ENCODE measurements at places on chromosomes 6 and 20.

DNA sequence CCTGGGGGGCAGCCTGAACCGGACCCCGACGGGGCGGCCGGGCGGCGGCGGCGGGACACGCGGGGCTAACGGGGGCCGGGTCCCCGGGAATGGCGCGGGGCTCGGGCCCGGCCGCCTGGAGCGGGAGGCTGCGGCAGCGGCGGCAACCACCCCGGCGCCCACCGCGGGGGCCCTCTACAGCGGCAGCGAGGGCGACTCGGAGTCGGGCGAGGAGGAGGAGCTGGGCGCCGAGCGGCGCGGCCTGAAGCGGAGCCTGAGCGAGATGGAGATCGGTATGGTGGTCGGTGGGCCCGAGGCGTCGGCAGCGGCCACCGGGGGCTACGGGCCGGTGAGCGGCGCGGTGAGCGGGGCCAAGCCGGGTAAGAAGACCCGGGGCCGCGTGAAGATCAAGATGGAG, 636 bp downstream of the SRF start:
- no peak for DNase-seq

DNA sequence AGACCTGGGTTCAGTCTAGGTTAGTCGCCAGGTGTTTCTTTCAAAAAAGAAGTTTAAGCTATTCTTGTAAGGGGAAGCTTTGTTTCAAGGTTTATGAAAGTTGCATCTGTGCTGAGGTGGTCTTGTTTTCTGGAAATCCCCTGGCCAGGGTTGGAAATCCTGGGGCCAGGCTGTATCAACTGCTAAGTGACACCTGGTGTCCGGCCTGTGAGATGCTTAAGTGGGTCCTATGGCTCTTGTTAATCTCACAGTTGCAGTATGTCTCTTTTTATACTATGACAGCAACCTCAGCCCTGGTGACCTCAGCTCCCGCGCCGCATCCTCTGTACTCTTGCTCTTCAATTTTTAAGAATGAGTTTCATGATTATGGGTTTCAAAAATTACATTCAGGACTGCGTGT, 72.0 kb downstream of the CHMP4B start:
- no peak for DNase-seq

- DNase-seq, result no peak
Measured at GRCh38 chr6:21337263-21337662, 256.3 kb upstream of the SOX4 start.

DNA sequence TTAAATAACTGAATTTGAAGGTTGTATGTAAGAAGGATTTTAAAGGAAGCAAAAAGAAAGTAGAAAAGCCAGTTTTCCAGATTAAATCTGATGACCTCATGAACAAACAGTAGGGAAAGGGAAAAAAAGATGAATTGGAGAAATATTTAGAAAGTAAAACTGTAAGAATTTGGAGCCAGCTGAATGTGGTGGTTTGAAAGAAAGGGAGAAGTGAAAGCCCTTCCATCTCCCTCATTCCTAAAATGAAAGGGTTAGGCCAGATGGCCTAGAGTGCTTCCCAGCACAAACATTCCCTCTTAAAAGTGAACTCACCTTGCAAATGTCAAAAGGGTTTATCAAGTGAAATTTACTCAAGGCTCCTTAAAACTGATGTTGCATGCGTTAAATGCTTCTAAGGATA, 139.3 kb upstream of the COL21A1 start:
- DNase-seq, result no peak

GRCh38 chr20:62366370-62367135, 559 bp downstream of the LAMA5 start:
- no peak for DNase-seq

DNA sequence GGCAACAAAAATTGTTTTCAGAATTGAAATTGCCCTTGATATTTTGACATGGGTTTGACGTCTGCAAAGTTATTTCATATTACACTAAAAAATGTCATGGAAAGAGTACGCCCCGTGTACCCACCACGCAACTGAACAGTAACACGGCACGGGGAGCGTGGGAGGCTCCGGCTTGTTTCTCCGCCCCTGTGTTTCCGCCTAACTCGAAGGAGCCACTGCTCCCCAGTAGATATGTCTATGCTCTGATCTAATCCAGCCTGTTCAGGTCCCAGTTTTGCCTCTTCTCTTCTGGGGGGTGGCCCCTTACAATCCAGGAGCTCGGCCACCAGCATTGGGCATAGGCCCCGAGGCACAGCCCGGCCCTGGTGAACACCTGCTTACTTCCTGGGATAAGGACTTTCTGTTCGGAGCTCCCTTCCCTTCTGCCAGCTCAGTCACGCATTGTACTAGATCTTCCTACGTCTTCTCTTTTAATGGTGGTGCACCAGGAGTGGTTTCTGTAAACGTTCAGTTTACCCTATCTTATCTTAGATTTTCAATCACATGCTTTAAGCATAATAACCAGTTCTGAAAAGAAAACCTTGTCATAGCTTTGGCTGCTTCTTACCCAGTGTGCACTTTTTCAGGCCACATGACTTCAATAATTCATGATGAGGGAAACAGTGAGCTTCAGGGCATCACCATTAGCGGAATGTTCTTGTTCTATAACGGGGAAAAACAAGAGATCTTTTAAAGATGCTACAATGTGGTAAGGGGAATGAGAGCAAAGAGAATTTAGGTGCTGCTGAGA, 43.9 kb upstream of the EXOC2 start:
- DNase-seq, result no peak

- DNase-seq, result no peak
Measured at GRCh38 chr6:116327803-116328527, 42.8 kb upstream of the DSE start.

DNA sequence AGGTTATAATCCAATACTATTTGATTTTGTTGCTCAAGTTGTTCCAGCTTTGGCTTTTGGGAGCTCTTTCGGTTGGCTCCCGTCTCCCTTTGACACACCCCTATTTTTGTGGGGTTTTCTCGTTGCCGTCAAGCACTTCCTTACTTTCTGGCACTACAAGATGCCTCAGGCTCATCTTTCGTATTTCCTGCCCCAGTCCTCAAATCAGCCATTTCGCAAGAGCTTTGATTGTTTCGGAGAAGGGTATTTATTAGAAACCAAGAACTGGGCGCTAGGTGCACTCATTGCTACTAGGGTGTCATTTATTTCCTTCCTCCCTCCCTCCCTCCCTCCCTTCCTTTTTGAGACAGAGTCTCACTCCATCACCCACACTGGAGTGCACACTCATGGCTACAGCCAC, 13.3 kb upstream of the SOX12 start:
- DNase-seq, result no peak

DNA sequence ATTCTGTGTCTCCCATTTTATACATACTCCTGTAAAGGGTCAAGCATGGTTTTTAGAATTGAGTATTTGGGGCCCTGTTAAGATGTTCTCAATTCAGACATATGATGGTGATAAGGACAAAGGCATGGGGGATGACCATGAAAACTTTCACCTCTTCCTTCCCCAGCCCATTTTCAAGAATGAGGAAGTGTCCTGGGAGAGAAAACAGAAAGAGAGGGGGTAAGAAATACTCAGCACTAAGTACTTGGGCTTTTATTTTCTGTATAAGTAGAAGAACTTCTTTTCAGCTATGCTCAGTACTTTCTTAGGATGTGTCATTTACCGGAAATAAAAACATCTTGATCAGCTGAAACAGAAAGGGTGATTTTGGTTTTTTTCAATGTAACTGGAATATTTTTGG, 10.9 kb upstream of the MBOAT1 start:
- DNase-seq, result no peak

DNA sequence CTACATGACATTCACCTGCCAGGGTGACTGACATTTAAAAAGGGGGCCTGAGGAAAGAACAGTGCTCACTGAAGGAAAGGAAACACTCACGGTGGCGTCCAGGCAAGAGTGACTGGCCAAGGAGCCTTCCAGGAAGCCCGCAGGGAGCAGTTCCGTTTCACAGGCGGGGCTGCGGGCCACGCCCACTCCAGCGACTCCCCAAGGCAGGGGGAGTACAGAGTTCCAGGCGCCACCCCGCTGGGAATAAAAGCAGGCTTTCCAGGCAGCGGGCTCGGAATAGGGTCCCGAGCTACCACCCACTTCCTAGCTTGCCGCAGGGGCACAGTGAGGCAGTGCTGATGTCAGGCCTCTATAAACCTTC, 34.2 kb downstream of the PKIG start:
- no peak for DNase-seq

GRCh38 chr6:145277358-145278086, 457.8 kb downstream of the EPM2A start:
- DNase-seq, result no peak

GRCh38 chr6:170032706-170033309, 258.1 kb downstream of the DLL1 start:
- no peak for DNase-seq

GRCh38 chr20:61643656-61644377, 391.8 kb downstream of the CDH4 start:
- no peak for DNase-seq

GRCh38 chr20:61106438-61106837, 145.6 kb upstream of the CDH4 start:
- no peak for DNase-seq

GRCh38 chr20:40651151-40651550, 37.9 kb downstream of the MAFB start:
- DNase-seq, result no peak

All from GM04503 (cell line).